ENCODE measurements at places on chromosomes 11 and 22. TPM values are rescaled to one million over a fixed set of nuclear protein-coding genes. Genes with fewer than 3 reads are reported as not detected.

DNA sequence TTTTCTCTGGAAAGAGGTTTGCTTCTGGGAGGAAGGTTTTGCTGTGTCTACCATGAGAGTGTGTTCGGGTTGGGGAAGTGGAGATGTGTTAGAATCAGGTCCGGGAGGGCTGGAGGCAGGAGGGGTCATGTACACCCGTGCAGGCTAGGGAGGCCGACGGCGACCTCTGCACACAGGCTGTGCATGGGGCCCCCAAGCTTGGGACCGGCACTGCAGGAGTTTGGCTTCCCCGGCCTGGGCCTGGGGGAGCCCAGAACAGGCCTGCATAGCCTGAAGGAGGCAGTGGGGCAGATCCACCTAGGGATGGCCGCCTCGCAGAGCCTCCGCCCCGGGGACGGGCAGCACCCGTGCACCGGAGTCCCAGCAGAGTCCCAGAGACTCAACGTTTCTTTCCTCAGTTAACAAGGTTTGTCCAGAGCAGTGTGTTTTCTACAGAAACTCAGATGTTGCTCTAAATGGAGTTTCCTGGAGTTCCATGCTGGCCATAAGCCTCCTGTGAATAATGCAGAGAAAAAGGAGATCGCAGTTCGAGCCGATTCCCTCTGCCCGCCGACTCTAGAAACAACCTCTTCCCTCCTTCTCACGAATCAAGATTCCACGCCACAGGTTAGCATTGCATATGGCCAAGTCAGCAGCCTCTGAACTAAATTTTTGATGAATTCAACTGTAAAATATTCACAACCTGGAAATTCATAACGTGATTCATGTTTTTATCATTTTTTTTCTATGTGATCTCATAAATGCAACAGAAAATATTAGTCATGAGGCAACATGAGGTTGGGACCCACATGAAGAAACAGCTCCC lies 427.3 kb downstream of the BRD1 start:
- no peak for DNase-seq

DNA sequence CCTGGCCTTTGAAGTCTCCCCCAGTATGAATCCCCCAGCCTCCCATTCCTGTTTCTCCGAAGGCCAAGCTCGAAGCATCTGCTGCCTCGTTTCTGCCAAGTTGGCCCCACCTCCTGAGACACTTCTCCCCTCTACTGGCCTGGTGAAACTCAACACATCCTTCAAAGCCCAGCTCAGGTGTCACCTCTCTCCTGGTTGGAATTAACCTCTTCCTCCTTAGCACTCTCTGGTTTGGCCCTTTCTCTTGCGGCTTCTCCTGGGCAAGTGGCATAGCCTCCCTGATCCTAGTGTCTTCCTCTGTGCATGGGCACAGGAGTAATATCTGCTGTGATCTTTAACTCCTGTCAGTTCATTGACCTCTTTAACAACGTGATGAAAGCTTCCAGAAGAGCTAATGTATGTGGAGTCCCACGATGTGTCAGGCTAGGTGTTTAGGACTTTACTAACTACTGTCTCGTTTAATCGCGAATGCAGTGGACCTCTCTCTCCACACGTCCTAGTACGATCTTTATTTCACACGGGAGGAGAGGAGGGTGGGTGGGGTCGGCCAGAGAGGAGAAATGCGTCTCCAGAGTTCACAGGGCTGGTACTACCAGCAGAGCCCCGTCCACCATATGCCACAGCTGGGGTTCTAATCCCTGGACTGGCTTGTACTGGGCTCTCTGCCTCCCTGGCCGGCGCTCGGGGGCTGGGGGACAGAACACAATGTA lies 826 bp upstream of the PTPRJ start:
- DNase-seq = no peak

DNA sequence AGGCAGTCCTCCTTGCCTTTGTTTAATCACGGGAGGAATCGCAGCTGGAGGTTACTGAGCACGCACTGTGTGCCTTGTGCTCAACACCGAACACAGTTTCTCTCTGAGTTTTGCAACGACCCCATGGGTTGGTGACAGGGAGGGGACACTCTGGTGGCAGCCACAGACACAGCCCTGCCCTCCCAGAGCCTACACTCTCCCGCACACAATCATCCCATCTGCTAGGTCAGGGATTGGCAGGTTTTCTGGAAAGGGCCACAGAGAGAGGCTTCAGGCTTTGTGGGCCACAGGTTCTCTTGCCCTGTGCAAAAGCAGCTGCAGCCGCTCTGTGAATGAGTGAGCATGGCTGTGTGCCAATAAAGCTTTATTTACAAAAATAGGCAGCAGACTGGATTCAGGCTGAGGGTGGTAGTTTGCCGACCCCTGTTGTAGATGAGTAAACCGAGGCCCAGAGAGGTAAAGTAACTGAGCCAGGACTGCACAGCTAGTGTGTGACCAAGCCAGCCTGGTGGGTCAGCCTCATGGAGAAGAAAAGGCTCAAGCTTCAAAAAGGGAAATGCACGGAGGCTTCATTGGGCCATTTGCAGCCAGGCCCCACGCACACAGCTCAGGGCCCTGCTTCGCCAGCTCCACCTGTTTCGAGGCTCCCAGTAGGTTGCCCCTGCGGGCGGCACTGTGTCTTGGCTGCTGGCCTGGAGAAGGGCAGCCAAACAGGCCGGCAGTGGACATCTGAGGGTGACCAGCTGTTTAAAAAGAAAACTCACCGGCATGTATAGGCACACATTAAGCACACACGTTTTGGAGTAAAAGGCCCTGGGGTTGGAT lies 16.3 kb downstream of the LTO1 start:
- no peak for DNase-seq

GRCh38 chr22:49271831-49272230 lies 555.8 kb downstream of the BRD1 start:
- no peak for DNase-seq

GRCh38 chr11:34997952-34998528 lies 81.6 kb downstream of the PDHX start:
- DNase-seq = no peak

GRCh38 chr11:15075162-15075526 lies 1.8 kb downstream of the CALCB start:
- no peak for DNase-seq

- DNase-seq = no peak
Measured at GRCh38 chr22:40684728-40685127, 5.4 kb downstream of the MCHR1 start.

- no peak for DNase-seq
Measured at GRCh38 chr22:50653256-50653655, 19.4 kb upstream of the SHANK3 start.

- no peak for DNase-seq
Measured at GRCh38 chr11:120404495-120404894, 68.3 kb downstream of the ARHGEF12 start.

- DNase-seq = no peak
Measured at GRCh38 chr11:32427935-32428664, 7.2 kb downstream of the WT1 start.

GRCh38 chr11:98029832-98030231 lies 990.9 kb upstream of the CNTN5 start:
- DNase-seq = no peak

GRCh38 chr11:61580271-61580888 lies 496 bp downstream of the SYT7 start:
- DNase-seq = no peak

DNA sequence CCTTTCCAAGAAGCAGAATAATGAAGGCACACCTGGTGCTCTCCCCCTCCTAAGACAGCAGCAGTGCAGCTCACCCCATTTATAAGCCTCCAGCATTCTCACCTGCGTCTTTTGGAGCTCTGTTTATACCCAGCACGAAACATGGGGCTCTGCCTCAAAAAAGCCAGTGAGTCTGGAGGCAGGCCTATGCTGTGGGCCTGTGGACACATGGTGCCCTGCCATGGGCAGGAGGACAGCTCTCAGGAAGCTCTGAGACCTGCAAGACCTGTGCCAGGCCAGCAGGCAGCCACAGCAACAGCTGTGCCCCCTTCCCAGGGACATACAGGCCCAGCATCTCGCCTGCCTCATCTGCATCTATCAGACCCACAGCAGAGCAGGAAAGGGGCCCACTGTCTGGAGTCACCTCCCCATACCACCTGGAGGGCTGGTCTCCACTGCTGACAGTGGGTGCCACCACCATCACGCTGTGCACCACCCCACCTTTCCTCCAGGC lies 64.2 kb downstream of the DGCR2 start:
- no peak for DNase-seq

DNA sequence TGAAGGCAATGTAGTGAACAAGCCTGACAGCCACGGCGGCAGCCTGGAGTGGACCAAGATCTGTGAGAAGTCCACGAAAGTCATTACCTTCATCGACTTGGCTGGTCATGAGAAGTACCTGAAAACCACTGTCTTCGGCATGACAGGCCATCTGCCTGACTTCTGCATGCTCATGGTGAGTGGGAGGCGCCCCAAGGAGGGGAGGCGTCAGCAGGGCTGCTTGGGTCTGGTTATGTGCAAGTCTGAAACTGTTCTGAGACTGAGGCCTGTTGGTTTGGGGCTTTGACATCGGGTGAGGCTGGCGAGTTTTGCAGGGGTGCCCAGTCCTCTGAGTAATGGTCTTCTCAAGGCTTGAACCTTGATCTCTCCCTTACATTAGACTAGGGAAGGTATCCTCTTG lies 11.1 kb downstream of the GTPBP1 start:
- DNase-seq = peak; percentile 38

- no peak for DNase-seq
Measured at GRCh38 chr11:9277176-9277575, 12.0 kb upstream of the DENND5A start.

- DNase-seq = no peak
Measured at GRCh38 chr11:96132437-96132836, 208.5 kb upstream of the MTMR2 start.

DNA sequence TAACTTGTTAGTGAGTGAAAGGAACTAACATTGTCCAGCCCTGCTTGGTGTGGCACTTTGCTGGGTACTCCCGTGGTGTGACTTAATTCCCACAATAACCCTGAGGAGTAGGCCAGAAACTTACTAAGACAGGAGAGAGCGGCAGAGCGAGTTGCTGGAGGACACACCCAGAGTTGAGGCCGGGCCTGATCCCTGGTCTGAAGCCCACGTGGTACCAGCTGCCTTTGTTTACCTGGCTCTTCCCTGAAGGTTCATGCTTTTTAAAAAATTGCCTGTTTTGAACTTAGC lies 594 bp downstream of the MPST start:
- DNase-seq = no peak

- no peak for DNase-seq
Measured at GRCh38 chr22:41365425-41365824, 16.3 kb upstream of the TEF start.

DNA sequence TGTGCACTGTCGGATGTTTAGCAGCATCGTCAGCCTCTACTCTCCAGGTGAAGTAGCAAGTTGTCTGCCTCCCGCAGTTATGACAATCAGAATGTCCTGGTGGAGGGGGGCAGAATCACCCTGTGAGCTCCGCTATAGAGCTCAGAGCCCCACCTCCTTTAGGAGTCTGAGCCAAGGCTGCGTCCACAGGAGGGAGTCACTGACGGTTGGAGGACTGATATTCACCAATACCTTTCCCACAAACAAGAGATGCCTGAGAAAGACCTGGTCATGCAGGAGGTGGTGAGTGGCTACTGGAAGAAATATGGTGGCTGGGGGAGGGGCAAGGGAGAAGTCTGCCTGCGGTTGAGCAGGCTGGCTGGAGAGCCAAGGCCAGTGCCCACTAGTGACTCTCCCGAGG lies 41.7 kb upstream of the ADA2 start:
- DNase-seq = no peak

DNA sequence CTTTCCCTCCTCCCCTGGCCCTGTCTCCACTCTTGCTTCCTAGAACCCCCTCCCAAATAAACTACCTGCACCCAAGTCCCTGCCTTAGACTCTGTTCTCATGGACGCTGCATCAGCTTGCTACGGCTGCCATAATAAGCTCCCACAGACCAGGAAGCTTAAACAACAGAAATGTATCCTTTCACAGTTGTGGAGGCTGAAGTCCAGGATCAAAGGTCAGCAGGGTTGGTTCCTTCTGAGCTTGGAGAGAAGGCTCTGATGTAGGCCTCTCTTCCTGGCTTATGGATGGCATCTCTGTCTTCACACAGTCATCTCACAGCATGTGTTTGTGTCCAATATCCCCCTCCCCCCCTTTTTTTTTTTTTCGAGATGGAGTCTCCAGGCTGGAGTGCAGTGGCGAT lies 23.4 kb downstream of the CBX7 start:
- DNase-seq = no peak

The POTEH gene
- total RNA-seq = not detected

The PRODH gene
- total RNA-seq = 11.1 TPM

The CD82 gene
- total RNA-seq = 38.0 TPM

The GGT1 gene
- total RNA-seq = 4.6 TPM

The ACRV1 gene
- total RNA-seq = 0.29 TPM

The SLC17A6 gene
- total RNA-seq = not detected

The ZBED5 gene
- total RNA-seq = 29.0 TPM

The CASP1 gene
- total RNA-seq = 14.6 TPM

The EFCAB6 gene
- total RNA-seq = 3.0 TPM

The ENTHD1 gene
- not detected for total RNA-seq

All from breast epithelium (tissue), 4 donors.